Left colon (tissue), 2 donors: ENCODE measurements at places on chromosomes 1 and 21. TPM values are rescaled to one million over a fixed set of nuclear protein-coding genes. Genes with fewer than 3 reads are reported as not detected.

The CR1 gene
- 2.7 TPM for total RNA-seq

The CLEC20A gene
- total RNA-seq: not detected

The CD160 gene
- 0.73 TPM for total RNA-seq

The AADACL3 gene
- total RNA-seq: not detected

The GJA8 gene
- total RNA-seq: not detected

The KRTAP19-8 gene
- not detected for total RNA-seq

The BCL2L15 gene
- 187 TPM for total RNA-seq

The B3GALT5 gene
- 115 TPM for total RNA-seq

The S100A7A gene
- total RNA-seq: not detected

The DNAJC6 gene
- 3.1 TPM for total RNA-seq

The COL11A1 gene
- 0.34 TPM for total RNA-seq

- DNase-seq: peak; percentile 72
These were observed 4.8 kb downstream of the ENO1 start for GRCh38 chr1:8873506-8874229.

- DNase-seq: no peak
These were observed 192.9 kb upstream of the GALNT2 start for GRCh38 chr1:229874136-229874535.

- no peak for DNase-seq
These were observed 1.7 kb upstream of the EPS8L3 start for GRCh38 chr1:109765483-109765815.

DNA sequence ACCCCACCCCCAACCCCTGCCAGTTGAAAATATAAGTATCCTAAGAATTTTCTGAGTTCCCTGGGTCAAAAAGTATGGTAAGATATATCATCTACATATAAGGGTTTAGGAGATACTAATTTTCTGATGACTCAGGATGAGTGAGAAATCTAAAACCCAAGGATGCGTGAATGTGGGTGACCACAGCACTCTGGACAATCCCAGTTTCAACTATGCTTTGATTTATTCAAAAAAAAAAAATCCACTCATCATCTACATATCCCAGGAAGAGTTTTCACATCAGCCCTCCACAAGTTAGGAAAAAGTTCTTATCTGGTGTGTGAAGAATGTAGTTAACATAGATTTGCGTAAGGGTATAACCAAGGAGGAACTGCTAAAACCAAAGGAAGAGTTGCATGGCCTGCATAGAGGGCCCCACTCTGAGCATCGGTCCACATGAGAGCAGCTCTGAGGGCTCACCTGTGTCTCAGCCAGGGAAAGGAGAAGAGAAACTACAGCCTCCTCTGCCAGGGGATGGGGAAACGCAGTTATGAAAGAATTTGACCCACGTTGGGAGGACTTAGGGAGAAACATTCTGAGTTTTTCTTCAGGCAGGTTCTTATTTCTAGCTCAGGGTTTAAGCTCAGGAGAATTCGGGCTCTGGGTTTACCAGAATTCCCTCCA is 18.8 kb downstream of the LAMB3 start:
- DNase-seq: no peak

DNA sequence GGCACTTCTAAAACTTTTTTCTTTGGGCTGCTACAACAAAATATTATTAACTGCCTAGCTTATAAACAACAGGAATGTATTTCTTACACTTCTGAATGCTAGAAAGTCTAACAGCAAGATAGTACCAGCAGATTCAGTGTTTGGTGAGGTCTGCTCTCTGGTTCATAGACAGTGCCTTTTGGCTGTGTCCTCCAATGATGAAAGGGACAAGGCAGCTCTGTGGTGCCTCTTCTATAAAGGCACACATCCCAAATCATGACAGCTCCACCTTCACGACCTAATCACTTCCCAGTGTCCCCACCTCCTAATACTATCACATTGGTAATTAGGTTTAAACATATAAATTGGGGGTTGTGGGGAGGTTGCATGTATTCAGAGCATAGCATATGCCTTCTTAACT is 9.5 kb downstream of the CFH start:
- no peak for DNase-seq

GRCh38 chr1:223217781-223218180 is 74.7 kb upstream of the TLR5 start:
- no peak for DNase-seq

- no peak for DNase-seq
These were observed 1.9 kb downstream of the NLRP3 start for GRCh38 chr1:247417831-247418230.

- DNase-seq: peak; percentile 25
These were observed 151.6 kb downstream of the TOMM20 start for GRCh38 chr1:234976861-234977680.

- DNase-seq: no peak
These were observed 7.6 kb downstream of the MAN1C1 start for GRCh38 chr1:25624156-25624555.

DNA sequence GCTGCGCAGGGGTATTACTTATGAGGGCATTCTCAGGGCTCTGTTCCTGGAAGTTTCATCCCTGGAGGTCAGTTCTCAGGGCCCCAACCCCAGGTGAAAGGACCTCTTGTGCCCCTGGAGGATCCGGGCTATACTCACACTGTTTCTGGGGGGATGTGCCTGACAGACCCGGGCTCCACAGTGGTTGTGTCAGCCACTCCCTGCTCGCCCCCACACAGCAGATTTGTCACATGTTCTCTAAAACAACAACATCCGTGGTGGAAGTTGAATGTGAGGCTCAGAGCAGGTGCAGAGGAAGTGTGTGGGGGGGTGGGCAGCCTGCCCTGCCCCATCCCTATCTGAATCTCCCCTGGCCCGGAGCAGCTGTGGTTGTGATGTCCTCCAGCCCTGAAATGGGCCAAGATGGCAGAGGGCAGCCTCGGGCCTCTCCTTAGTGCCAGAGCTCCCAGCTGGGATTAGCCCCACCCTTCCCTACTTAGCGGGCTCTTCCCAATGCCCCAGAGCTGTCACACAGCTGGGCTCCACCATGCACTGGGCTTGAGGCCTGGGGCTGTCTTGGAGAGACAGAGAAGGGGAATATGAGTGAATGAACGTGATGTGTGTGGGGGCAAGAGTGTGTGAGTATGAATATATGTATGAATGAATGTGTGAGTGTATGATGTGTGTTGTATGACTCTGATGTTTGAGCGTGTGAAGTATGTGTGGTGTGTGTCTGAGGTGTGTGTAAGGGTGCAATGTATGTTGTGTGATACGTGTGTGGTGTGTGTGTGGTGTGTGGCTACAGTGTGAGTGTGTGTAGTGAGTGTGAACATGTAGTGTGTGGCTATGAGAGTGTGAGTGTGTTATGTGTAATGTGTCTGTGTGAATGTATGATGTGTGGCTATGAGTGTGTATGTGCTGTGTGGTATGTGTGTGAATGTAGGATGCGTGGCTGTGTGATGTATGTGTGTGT is 1.5 kb upstream of the FCMR start:
- DNase-seq: peak; percentile 65

DNA sequence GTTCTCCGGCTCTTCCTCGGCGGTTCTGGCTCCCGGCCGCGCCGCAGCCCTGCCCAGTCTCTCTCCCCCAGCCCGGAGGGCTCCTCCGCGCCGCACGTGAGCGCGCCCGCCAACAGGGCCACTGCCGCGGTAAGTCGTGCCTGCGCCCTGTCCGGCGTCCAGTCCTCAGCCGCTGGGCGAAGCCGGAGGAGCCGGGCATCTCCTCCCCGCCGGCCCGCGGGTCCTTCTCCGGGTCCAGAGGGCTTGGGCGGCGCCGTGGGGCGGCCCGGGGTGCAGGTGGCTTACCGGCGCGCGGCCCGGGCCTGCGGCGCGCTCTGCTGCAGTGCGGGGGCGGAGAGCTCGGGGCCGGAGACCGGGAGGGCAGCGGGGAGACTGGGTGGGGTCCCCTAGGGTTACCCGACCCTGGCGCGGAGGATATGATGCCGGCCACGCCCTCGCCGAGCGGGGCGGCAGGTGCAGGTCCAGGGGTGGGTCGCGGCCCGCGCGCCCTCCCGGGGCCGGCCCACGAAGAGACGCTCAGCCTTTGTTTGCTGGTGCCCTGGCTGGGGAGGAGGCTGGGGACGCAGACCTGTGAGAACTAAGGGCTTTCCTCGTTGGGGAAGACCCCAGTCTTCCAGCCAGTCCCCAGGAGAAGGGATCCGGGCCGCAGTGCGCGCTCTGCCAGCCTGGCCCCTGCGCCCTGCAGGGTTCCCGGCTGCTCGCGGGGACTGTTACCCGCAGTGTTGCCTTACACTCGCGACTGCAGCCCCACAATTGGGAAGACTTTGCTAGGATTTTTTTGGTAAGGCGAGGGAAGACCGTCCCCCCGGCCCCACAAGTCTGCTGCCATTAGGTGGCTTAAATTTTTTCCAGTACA is at the start of gene DOP1B:
Gene DOP1B, plus strand, starts transcription at position 10 of the 856 bp plus-strand sequence. CDS start 7,910 bp downstream, outside the sequence.
- peak; percentile 60 for DNase-seq

GRCh38 chr21:34736116-34736874 is 67.5 kb downstream of the CLIC6 start:
- no peak for DNase-seq
